ENCODE measurements at places on chromosomes 5 and 9.
A peak's percentile ranks its signal among the peaks of the same experiment; 100 is the strongest.

DNA sequence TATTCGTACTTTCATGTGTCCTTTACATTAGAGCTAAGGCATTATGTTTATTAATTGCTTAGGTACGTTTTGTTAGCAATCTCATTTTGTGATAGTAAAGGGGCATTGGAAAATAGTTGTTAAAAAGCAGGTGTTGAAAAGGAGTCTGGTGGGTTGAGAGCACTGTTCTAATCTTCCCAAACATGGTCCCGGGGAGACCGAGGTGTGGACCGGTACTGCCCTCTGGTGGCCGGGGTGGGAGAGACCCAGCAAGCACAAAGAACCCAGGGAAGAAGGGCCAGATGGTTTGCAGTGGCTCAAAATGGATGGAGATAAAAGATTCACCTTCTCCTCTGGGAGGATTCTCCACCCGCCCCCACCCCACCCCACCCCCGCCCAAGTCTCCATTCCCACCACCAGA is 26.1 kb downstream of the IDNK start:
- DNase-seq: no peak

GRCh38 chr5:78269088-78269703 is 25.3 kb downstream of the AP3B1 start:
- no peak for DNase-seq

GRCh38 chr5:173534031-173534430 is 82.4 kb downstream of the BOD1 start:
- DNase-seq: no peak

- no peak for DNase-seq
Observed at GRCh38 chr9:84622981-84623380, 46.5 kb upstream of the NTRK2 start.

DNA sequence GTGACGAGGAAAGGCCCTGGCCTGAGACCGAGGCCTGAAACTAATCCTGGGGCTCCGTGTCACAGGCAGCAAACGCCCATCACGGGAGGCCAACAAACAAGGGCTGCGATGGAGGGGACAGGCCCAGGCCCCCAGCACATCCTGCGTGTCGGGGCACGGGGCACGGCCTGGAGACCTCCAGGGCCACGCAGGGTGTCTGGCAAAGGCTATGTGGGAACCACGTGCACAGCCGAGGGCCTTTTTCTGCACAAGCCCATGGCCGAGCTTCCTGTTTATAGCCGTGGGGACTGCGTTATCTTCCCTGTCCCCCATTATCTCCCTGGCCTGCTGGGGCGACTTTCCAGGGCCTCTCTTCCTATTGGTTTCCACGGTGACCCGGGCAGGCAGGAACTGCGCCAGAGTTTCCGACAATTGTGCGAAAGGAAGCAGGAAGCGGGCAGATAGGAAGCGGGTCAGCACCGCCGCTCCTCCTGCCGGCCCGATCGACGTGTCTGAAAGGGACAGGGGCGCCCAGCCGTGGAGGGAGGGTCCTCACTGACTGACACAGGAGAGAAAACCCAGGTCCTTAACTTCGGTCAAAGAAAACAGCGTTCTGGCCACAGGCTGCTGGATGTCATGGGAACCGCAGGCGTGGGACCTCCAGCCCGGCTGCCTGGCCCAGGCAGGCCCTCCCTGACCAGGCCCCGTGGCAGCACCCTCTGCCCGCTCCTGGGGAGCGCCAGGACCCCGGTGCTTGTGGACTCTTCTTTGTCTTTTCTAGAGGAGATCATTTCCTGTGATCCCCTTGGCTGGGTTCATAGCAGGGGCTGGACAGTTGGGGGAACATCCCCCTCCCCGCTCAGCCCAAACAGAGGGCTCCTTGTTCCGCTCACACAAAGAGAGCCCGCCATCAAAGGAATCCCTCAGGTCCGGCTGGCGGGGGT is 29.1 kb upstream of the SEC16A start:
- no peak for DNase-seq

DNA sequence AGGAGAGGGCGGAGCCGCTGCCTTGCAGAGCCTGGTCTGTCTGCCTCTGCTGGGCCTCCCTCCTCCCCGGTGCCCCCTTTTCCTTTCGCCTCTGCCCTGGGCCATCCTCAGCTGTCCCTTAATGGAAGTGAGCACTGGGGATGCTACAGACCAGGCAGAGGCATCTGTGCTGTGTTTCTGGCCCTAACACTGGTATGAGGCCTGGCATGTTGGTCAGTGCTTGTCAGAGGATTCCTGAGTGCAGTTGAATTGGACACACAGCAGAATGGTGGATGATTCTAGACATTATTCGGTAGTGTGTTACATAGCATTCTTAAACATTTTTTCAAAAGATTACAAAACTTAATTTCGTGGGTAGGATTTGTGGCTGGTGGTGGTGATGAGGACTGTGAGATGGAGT is 88.6 kb downstream of the EHMT1 start:
- DNase-seq: no peak

- DNase-seq: peak; percentile 30
Observed at GRCh38 chr9:38074441-38074961, 5.5 kb upstream of the SHB start.

DNA sequence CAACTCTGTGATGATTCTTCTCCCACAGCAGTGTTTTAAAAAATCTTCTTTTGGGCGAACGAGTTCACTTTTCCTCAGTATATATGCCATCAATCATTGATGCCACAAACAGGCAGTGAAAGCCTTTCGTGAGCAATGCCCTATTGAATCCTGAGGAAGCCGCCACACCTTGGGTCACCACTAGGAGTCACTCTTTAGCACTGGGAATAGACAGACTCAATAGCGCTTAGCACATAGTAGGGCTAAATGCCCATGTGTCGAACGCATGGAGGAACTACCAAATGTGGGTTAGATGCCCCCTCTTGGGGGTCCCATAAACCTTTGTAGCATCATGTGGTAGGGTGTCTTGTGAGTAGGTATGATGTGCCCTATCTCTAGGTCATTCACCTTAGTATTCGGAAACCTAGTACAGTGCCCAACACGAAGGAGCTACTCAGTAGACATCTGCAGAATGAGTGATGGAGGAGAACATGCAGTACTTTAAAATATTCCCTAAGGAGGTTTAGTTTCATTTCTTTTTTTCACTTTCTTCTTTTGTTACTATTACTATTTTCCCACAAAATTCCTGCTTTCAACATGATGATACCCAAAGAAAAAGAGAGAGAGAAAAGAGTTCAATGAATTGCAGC is 603.7 kb downstream of the BNC2 start:
- DNase-seq: no peak

- DNase-seq: no peak
Observed at GRCh38 chr5:15495026-15495425, 5.0 kb upstream of the FBXL7 start.
